ENCODE measurements at places on chromosomes 1 and 21. TPM values are rescaled to one million over a fixed set of nuclear protein-coding genes. Genes with fewer than 3 reads are reported as not detected.
A peak's percentile ranks its signal among the peaks of the same experiment; 100 is the strongest.

DNA sequence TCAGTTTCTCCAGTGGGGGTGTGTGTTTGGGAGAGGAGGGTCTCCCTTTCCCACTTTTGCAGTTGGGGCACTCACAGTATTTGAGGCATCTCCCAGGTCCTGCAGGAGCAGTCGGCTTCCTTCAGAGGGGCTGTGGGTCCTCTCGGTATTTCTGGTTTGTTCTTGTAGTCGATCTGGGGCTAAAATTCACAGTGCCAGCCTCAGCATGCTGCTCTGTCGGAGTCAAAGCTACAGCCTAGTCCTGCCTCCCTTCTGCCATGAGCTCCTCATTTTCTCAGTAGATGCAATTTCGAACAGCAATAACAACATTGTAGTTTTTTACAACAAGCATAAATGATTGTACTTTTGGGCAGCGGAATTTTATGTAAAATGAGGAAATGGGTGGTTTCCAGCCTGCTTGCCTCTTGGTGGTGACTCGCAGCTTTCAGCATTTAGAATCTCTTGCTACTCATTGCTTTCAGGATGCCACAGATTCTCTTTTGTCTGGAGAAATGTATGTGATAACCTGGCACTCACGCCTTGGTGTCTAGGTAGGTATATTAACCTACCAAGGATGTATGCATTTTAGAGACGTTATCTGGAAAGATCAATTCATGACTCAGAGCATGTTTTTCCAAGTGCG, 82.4 kb upstream of the C21orf91 start:
- H3K27ac ChIP-seq, result peak overlapping the region; percentile 84
- H3K4me3 ChIP-seq, result peak overlapping the region; percentile 7
- peaks cover 26% of the 10 kb centered on the region for H3K4me1 ChIP-seq
- no peak for DNase-seq

- no peak overlapping the region for H3K27ac ChIP-seq
- DNase-seq, result no peak
- no peaks in the 10 kb centered on the region for H3K27me3 ChIP-seq
- H3K4me1 ChIP-seq, result no peaks in the 10 kb centered on the region
- no peak overlapping the region for H3K4me3 ChIP-seq
These were observed 42.8 kb downstream of the PRDM15 start for GRCh38 chr21:41836166-41837015.

The AIRE gene
- total RNA-seq, result not detected

- no peak for DNase-seq
- H3K27me3 ChIP-seq, result no peaks in the 10 kb centered on the region
- H3K4me1 ChIP-seq, result no peaks in the 10 kb centered on the region
- H3K36me3 ChIP-seq, result no peaks in the 10 kb centered on the region
These were observed 201.8 kb downstream of the DISC1 start for GRCh38 chr1:231828182-231828920.

DNA sequence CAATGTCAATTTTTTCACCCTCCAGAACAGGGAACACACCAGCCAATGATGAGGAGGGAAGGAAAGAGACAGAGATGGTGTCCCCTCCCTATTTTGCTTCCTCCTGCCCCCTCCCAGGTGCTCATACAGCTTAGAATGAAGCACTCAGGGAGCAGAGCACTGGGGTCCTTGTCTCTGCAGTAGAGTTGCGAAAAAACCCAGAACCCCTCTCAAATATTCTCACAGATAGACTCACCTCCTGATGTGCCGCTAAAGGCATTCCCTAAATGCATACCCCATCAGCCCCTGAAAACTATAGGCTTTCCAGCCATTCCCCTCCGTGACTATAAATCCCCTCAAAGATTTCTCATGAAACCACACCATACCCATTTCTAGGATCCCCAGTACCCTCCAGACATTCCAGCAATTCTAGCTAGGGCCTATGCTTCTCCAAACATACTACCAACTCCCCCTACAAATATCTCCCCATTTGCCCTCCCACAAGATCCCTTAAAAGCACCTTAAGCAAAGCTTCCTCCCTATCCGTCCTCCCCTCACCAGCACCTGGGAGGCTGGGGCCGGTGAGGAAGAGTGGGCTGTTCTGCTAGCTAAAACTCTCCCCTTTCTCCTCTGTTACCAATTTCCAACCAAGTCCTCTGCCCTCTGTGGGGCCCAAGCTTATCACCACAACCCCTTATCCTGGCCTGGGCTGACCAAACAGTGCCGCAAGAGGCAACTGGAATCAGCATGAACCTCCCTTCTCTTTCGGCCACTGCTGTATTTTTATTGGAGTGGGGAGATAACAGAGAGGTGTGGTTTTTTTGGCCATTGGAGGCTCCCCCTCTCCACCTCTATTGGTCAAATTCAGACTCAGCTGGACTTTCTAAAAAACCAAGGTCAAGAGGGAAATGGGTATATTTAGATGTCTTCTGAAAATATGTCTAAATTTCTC, 54.7 kb downstream of the RHBG start:
- H3K27ac ChIP-seq, result no peak overlapping the region
- no peaks in the 10 kb centered on the region for H3K36me3 ChIP-seq
- DNase-seq, result no peak

GRCh38 chr1:116906812-116907211, 2.9 kb upstream of the PTGFRN start:
- no peak overlapping the region for H3K27ac ChIP-seq
- DNase-seq, result peak; percentile 37
- H3K4me1 ChIP-seq, result peaks cover 27% of the 10 kb centered on the region

DNA sequence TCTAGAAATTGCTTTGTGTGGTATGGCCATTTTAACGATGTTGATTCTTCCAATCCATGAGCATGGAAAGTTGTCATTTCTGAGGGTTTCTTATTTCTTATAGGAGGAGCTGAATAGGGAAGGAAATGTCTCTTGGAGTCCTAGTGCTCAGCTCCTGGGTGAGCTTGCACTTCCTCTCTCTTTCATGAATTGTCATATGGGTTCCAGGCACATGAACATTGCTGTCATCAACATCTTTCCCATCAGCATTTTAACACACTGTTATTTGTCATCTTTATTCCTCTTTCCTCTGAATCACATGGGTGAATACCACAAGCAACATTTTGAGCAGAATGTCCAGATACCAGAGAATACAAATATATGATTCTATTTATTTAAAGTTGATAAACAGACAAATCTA, 23.4 kb downstream of the SLAMF6 start:
- no peak overlapping the region for H3K27ac ChIP-seq
- H3K36me3 ChIP-seq, result no peaks in the 10 kb centered on the region
- H3K4me3 ChIP-seq, result no peak overlapping the region
- DNase-seq, result no peak

GRCh38 chr1:27342391-27342777, 562 bp downstream of the SYTL1 start:
- H3K36me3 ChIP-seq, result no peaks in the 10 kb centered on the region
- peak overlapping the region; percentile 91 for H3K27ac ChIP-seq
- H3K4me1 ChIP-seq, result peaks cover 33% of the 10 kb centered on the region
- H3K4me3 ChIP-seq, result peak overlapping the region; percentile 48
- no peak for DNase-seq

DNA sequence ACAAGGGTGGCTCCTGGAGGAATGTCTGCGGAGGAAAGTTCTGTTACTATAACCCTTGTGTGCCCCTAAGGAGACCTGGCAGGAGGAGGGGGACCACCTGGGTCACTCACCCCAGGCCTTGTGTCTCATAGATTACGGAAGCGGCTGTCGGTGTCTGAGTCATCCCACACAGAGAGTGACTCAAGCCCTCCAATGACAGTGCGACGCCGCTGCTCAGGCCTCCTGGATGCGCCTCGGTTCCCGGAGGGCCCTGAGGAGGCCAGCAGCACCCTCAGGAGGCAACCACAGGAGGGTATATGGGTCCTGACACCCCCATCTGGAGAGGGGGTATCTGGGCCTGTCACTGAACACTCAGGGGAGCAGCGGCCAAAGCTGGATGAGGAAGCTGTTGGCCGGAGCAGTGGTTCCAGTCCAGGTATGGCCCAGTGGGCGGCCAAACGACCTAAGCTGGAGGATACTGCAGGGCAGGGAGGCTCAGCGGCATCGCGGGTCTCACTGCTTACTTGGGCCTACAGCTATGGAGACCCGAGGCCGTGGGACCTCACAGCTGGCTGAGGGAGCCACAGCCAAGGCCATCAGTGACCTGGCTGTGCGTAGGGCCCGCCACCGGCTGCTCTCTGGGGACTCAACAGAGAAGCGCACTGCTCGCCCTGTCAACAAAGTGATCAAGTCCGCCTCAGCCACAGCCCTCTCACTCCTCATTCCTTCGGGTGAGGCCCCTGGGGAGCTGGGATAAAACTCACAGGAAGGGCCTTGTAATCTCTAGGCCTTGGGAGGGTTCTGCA, 101.4 kb downstream of the PIK3R3 start:
- no peaks in the 10 kb centered on the region for H3K4me1 ChIP-seq
- H3K36me3 ChIP-seq, result peaks cover 55% of the 10 kb centered on the region
- no peak overlapping the region for H3K27ac ChIP-seq
- H3K27me3 ChIP-seq, result no peaks in the 10 kb centered on the region

DNA sequence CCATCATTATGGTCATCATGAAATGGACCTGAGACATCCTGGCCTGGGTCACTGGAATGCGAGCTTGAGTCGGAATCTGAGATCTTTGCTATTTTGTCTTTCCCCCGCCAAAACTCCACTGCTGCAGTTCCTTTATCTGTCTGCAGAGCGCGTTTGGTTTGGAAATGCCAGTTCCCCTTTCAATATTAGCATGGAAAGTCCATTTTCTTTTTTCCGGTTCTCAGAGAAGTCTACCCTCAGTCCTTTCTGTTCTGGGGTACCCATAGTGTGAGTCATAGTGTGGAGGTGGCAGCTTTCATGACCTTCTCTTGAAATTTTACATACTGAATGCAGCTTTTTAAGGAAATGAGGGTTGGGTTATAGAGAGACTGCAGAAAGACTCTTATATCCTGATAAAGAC, 14.6 kb downstream of the CACNA1E start:
- no peaks in the 10 kb centered on the region for H3K36me3 ChIP-seq
- peaks cover 13% of the 10 kb centered on the region for H3K27me3 ChIP-seq
- no peaks in the 10 kb centered on the region for H3K4me1 ChIP-seq
- H3K4me3 ChIP-seq, result no peak overlapping the region
- no peak for DNase-seq
- H3K27ac ChIP-seq, result no peak overlapping the region

- no peak within 1 kb of the TSS for H3K27ac ChIP-seq
- no peak within 1 kb of the TSS for H3K4me3 ChIP-seq
- no peak for DNase-seq
These were observed at the start of gene CD160 for GRCh38 chr1:145719230-145720079. TSS of gene CD160 (plus strand) at chr1:145719499. CDS start at chr1:145728328, 8,829 bp downstream.

The DISP1 gene
- 8.3 TPM for total RNA-seq

DNA sequence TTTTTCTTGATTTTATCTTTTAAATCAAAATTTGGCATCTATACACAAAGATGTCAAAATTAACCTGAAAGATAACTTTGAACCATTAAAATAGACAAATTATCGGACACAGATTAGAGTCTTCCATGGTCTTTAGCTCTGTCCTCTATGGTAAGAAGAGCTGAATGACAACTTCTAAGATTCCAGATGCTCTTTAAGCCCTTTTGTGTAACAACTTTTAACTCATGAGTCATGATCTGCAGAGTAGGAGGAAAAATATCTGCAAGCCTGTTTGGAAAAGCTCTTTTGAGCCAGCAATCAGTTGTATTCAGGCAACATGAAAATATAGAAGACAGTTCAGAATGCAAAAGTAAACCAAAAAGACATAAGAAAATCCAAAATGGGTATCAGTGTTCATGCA, 37.8 kb downstream of the TTC13 start:
- peaks cover 18% of the 10 kb centered on the region for H3K36me3 ChIP-seq
- no peaks in the 10 kb centered on the region for H3K27me3 ChIP-seq

The FALEC gene
- total RNA-seq, result not detected

GRCh38 chr1:1115136-1115785, 628 bp downstream of the C1orf159 start:
- peak; percentile 62 for DNase-seq
- H3K4me3 ChIP-seq, result peak overlapping the region; percentile 92
- peaks cover 18% of the 10 kb centered on the region for H3K4me1 ChIP-seq

The MYOC gene
- 1.9 TPM for total RNA-seq

The NTNG1 gene
- 6.5 TPM for total RNA-seq

The MRPL9 gene
- 52.8 TPM for total RNA-seq

The FBXO44 gene
- 28.0 TPM for total RNA-seq

GRCh38 chr1:239389703-239390102, 3.3 kb downstream of the CHRM3 start:
- peaks cover 50% of the 10 kb centered on the region for H3K27me3 ChIP-seq
- no peak for DNase-seq
- no peak overlapping the region for H3K4me3 ChIP-seq
- H3K4me1 ChIP-seq, result peaks cover 23% of the 10 kb centered on the region
- H3K27ac ChIP-seq, result no peak overlapping the region

- H3K4me3 ChIP-seq, result peak within 1 kb of the TSS; percentile 59
- peak within 1 kb of the TSS; percentile 18 for H3K27ac ChIP-seq
- no peaks in the 10 kb centered on the region for H3K36me3 ChIP-seq
- H3K4me1 ChIP-seq, result peaks cover 11% of the 10 kb centered on the region
- peak; percentile 77 for DNase-seq
- no peaks in the 10 kb centered on the region for H3K27me3 ChIP-seq
These were observed at the start of gene PTCH2 for GRCh38 chr1:44842862-44843655. TSS of gene PTCH2 (minus strand) at chr1:44843253. CDS start at chr1:44842932, 321 bp downstream.

DNA sequence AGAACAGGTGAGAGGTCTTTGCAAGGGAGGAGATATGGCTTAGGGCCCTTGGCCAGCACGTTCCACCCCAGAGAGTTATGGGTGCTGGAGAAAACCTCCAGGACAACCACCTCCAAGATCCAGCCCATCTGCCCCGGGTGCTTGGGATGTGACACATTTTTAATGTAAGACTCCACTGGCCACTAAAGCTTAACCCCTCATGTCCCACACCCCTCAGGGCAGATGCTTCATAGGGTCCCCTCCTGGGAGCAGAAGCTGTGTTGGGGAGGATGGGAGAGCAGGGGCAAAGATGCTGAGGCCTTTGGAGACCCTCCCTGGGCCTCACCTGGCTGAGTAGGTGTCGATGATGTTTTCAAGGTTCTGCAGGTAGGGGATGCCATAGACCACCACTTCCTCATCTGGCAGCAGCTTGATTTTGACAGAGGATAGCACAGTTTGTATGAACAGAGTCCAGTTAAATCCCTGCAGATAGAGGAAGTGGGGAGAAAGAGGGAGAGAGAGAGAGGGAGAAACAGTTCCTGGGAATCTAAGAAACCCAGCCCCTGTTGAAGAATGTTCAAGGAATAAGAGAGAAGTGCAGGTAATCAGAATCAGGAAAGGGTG, 11.9 kb downstream of the PRXL2B start:
- DNase-seq, result no peak
- H3K4me1 ChIP-seq, result peaks cover 9% of the 10 kb centered on the region
- no peak overlapping the region for H3K27ac ChIP-seq
- no peak overlapping the region for H3K4me3 ChIP-seq
- peaks cover 14% of the 10 kb centered on the region for H3K27me3 ChIP-seq
- H3K36me3 ChIP-seq, result no peaks in the 10 kb centered on the region

DNA sequence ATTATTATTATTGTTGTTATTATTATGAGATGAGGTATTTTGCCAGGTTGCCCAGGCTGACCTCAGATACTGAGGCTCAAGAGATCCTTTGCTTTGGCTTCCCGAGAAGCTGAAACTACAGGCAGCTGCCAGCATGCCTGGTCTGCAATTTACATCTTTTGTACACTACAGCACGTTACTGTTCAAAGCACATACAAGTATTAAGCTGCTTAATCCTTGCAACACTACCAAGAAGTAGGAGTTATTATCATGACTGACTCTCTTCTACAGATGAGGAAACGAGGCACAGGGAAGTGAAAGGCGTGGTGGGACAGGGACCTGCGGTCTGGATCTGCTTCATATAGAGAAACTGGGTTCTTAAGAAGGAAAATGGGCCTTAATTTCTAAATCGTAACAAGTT, 11.6 kb downstream of the ERG start:
- no peak overlapping the region for H3K4me3 ChIP-seq
- peaks cover 3% of the 10 kb centered on the region for H3K27me3 ChIP-seq
- H3K27ac ChIP-seq, result no peak overlapping the region
- DNase-seq, result no peak
- peaks cover 3% of the 10 kb centered on the region for H3K4me1 ChIP-seq
- H3K36me3 ChIP-seq, result no peaks in the 10 kb centered on the region

- no peaks in the 10 kb centered on the region for H3K36me3 ChIP-seq
- peaks cover 3% of the 10 kb centered on the region for H3K4me1 ChIP-seq
- DNase-seq, result no peak
- no peaks in the 10 kb centered on the region for H3K27me3 ChIP-seq
- no peak overlapping the region for H3K4me3 ChIP-seq
These were observed 35.8 kb upstream of the IFNGR2 start for GRCh38 chr21:33367309-33367973.
